IPS DF 6.9 (cell line): ENCODE measurements at places on chromosomes 3 and 15.

GRCh38 chr3:78588906-78589621 lies 1178.7 kb downstream of the ROBO1 start:
- DNase-seq = no peak

- DNase-seq = no peak
Measured at GRCh38 chr3:52893723-52894122, 3.6 kb downstream of the STIMATE start.

GRCh38 chr3:78919021-78919755 lies 848.6 kb downstream of the ROBO1 start:
- DNase-seq = no peak

GRCh38 chr3:13976469-13976868 lies 96.6 kb upstream of the WNT7A start:
- no peak for DNase-seq

GRCh38 chr3:128317698-128318231 lies 148.9 kb downstream of the DNAJB8 start:
- no peak for DNase-seq

- DNase-seq = no peak
Measured at GRCh38 chr3:94226078-94226477, 163.2 kb downstream of the NSUN3 start.

- DNase-seq = no peak
Measured at GRCh38 chr15:93610944-93611343, 521.9 kb upstream of the RGMA start.
